ENCODE measurements at places on chromosomes 3 and 15.

- DNase-seq, result peak; percentile 22
These were observed 9.3 kb upstream of the TM4SF18 start for GRCh38 chr3:149342413-149343380.

DNA sequence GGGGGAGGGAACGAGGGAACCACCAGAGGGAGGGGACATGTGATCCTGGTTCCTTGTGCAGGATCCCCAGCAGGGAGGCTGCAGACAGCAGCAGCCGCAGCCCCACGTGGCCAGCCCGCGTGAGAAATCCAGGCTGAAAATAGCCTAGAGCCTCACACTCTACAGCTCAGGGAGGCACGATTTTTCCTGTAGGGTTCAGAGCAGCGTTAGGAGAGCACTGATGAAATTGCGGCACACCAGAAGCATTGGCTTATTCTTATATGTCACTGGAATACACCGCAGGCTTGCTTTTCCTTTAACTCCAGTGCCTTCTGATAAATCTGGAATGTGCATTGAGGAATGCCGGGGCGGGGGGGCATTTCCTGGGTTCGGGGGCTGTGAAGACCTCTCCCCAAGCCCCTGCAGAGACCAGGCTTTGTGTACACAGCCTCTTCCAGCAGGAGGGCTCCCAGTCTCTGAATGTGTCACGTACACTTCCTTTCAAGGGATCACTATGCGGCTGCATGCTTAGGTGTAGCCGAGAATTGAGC lies 193.0 kb downstream of the ATP10A start:
- DNase-seq, result no peak

DNA sequence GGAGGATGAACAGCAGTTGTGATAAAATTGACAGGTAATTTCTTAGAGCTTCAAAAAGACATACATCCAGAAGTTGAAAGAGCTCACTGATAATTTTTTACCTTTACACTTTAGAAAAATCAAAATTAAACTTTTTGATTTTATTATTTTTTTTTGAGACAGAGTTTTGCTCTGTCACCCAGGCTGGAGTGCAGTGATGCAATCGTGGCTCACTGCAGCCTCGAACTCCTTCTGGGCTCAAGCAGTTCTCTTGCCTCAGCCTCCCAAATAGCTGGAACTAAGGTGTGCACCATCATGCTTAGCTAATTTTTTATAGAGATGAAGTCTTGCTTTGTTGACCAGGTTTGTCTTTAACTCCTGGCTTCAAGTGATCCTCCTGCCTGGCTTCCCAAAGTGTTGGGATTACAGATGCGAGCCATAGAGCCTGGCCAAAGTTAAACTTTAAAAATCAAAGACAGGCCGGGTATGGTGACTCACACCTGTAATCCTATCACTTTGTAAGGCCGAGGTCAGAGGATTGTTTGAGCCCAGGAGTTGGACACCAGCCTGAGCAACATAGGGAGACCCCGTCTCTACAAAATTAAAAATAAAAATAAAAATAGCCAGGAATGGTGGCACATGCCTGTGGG lies 21.7 kb downstream of the PLA2G4F start:
- DNase-seq, result no peak

- DNase-seq, result no peak
These were observed 44.2 kb upstream of the ZBED2 start for GRCh38 chr3:111639316-111639715.

GRCh38 chr3:71958533-71958932 lies 173.6 kb upstream of the PROK2 start:
- DNase-seq, result no peak

GRCh38 chr15:88187195-88187594 lies 69.3 kb downstream of the NTRK3 start:
- DNase-seq, result no peak

DNA sequence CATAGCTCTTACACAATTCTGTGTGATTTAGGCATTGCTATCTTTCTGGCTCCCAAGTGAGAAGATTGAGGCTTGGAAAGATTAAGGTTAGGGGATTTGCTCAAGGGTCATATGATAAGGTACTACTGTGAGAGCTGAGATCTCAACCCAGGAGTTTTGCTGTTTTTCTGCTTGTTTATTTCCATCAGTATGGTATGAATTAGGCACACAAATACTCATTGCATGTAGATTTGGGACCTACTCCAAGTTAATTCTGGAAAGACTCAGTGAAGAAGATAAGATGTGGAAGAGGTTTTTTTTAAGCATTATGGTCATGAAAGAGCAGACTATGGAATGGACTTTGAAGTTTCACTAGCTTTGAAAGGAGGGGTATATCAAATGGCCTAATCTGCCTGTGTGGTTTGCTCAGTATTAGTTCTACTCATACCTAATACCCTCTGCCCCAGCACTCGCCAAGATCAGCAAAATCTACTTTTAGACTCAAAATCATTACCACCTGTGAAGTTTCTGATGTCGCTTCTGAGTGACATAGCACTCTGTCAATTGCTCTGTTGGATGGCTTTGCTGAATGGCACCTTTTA lies 12.5 kb downstream of the MBNL1 start:
- no peak for DNase-seq

GRCh38 chr3:10758304-10759037 lies 57.6 kb upstream of the SLC6A11 start:
- DNase-seq, result peak; percentile 44

DNA sequence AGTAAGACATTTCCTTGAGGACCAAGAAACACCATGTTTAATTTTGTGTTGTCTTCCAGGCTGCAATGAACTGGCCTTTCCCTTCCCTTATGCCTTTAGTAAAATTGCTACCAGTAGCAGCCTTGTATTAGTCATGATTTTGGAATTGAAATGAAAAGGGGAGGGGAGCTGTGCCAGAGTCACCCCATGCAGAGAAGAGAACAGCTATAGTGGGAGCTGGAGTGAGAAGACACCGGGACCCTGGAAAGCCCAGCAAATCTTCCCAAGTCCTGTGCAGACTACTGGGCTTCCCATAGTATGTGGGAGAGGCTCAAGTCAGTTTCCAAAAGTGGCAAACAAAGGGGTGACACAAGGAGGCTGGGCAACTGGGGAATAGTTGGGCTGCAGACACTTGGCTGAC lies 178.5 kb downstream of the NR1D2 start:
- DNase-seq, result no peak

- DNase-seq, result no peak
These were observed 49.5 kb downstream of the APBA2 start for GRCh38 chr15:28935316-28935715.

DNA sequence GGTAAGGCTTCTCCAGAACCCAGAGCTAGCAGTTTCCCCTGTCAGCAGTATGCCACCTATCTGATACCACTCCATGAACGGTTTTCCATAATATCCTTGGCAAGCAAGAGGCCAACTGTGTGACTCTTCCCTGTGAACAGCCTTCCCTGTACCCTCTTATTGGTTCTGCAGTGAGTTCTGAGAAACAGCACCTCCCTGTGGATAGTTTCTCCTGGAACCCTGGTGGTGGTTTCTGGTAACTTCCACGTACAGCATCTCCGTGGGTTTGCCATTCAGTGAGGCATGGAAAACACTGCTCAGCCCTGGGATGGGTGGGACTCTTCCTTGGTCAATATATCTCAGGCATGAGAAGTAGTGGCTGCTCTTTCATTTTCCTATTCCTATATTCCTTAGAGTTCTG lies 19.4 kb upstream of the SERPINI2 start:
- no peak for DNase-seq

- no peak for DNase-seq
These were observed 21.9 kb downstream of the FSTL1 start for GRCh38 chr3:120428924-120429323.

- DNase-seq, result peak; percentile 22
These were observed 181.8 kb downstream of the MCTP2 start for GRCh38 chr15:94412979-94413746.

GRCh38 chr15:92621972-92622533 lies 33.5 kb downstream of the FAM174B start:
- no peak for DNase-seq

GRCh38 chr15:79994615-79995014 lies 23.6 kb upstream of the BCL2A1 start:
- DNase-seq, result no peak

DNA sequence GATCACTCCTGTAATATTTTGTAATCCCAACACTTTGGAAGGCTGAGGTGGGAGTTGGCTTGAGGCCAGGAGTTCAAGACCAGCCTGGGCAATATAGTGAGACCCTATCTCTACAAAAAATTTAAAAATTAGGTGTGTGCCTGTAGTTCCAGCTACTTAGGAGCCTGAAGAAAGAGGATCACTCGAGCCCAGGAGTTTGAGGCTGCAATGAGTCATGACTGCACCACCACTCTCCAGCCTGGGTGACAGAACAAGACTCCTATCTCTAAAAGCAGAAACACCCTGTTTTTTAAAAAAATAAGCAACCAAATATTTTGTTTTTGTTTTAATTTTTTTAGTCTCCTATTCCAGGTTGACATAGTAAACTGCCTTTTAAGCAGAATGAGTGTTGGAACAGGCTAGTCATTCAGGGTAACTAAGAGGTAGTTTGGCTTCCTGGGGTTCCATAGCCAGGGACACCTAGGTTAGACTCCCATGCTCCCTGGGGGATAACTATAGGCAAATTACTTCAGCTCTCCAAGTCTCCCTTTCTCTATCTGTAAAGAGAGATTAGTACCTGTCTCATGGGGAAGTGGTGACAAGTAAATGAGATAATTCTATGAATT lies 114.6 kb upstream of the C15orf61 start:
- DNase-seq, result peak; percentile 59

DNA sequence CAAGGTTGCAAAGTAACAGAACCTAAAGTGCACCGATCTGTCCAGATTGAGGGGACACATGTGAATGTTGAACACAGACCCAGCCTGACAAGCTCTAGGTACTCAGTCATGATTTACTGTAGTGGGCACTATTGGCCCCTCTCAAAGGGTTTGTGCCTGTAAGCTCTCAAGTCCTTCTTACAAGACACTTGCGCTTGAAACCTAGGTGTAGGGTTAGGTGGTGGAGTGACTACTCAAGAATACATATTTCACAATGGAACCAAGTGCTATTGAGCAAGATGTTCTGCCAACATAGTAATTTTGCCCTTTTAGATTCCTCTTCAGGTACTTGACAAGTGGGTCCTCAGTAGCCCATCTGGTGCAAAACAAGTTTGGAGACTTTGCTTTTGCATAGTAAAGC lies 169.9 kb downstream of the AKAP13 start:
- no peak for DNase-seq

GRCh38 chr15:98070137-98070536 lies 109.6 kb downstream of the ARRDC4 start:
- no peak for DNase-seq

- no peak for DNase-seq
These were observed 602.8 kb downstream of the FOXP1 start for GRCh38 chr3:70980646-70981170.

DNA sequence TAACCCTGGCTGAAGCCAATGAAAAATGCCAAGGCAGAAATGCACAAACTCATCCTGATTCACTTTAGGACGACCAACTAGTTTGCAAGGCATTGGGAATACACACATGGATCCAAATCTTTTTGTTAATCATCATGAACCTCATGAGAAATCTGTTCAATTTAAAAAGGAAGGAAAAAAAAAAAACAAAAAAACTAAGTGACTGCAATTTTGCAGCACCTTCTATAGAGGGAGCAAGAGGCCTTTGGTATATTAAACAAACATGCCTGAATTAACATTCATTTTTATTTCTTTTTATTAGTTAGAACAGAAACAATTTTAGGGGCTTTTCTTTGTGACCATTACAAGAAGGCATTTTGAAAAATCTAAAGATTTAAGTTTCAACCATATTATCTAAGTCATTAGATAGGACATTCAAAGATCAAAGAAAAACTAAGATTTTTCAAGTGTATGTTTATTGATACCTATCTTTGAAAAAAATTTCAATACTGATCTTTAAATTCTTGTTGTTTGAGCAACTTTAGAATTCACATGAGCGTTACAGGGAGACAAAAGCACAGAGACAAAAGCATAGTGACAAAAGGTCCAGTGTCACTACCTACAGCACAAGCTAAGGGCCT lies 182.4 kb downstream of the CBLB start:
- DNase-seq, result no peak

- no peak for DNase-seq
These were observed 106.3 kb downstream of the STAG1 start for GRCh38 chr3:136645915-136646314.

DNA sequence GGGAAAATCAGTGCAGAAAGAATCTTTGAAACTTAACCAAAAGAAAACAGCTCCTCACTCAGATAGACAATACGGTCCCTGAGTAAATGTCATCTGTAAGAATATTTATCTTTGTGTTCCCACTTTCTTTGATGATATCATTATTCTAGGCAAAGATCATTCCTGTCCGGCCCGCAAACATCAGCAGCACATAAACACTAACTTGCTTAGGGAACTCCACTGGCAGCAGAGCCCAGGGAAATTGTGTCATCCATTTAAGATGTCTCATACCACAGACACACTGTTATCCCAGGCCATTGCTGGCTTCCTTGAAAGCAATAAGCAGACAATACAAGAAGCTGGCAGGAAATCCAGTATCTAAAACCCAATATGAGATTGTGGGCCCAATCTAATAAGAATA lies 20.1 kb upstream of the CD96 start:
- DNase-seq, result no peak

DNA sequence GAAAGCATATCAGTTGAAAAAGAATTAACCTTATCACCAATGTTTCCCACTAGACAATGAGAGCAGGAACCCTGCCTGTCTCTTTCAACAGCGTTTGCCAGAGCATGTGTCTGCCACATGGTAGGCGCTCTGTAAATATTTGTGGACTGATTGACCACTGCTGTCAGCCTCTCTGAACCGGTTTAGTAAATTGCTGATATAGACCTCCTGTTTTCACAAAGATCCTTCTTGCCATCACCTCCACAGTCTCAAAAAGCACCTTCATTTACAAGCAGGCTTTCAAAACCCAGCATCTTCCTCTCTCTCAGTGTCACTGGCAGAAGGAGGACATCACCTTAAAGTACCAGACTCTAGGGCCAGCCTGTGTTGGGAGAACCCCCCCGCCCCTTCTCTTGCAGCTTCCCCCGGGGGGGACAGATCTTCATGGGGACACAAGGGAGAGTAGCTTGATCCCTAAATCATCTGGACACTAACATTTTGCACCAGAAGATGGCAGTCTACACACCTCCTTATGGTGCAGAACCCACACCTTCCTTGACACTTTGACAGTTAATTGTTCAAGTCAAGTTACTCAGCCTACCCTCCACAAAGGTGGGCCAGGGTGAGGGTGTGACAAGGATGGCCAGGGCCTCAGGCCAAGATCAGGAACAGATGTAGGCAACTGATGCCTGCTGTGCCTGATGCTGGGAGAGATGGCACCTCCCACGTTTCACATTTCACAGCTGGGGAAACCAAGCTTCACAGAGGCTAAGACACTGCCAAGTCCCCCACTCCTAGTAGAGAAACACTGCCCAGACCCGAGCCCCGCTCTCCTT lies 37.8 kb upstream of the USP3 start:
- DNase-seq, result peak; percentile 32

DNA sequence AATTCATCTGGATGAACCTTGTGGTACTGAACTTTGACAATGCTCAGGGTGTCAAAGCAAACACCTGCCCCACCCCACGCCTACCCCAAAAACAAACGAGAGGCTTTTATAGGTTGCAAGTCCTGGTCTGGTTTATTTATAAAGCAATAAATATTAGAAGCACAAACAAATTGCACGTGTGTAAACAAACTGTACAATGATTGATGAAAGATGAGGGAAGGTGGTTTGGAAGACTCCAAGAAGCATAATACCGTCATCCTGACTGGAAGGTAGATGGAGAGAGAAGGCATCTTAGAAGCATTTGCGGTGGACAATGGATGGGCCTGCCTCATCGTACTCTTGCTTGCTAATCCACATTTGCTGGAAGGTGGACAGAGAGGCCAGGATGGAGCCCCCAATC lies 5.2 kb downstream of the ACTC1 start:
- no peak for DNase-seq

Measured in NCI-H526 treated with DMSO at 0.1 percent for 48 hours (cell line).